Activated CD4-positive, alpha-beta memory T cell treated with anti-CD3 and anti-CD28 coated beads for 36 hours (primary cell): ENCODE measurements at places on chromosomes 6 and 20. TPM values are rescaled to one million over a fixed set of nuclear protein-coding genes. Genes with fewer than 3 reads are reported as not detected.

FERMT1 gene
- 0.05 TPM for total RNA-seq

- no peak for DNase-seq
Measured at GRCh38 chr6:14765721-14766390, 480.0 kb upstream of the JARID2 start.

- DNase-seq = no peak
Measured at GRCh38 chr20:33840160-33840559, 29.0 kb downstream of the CHMP4B start.

DNA sequence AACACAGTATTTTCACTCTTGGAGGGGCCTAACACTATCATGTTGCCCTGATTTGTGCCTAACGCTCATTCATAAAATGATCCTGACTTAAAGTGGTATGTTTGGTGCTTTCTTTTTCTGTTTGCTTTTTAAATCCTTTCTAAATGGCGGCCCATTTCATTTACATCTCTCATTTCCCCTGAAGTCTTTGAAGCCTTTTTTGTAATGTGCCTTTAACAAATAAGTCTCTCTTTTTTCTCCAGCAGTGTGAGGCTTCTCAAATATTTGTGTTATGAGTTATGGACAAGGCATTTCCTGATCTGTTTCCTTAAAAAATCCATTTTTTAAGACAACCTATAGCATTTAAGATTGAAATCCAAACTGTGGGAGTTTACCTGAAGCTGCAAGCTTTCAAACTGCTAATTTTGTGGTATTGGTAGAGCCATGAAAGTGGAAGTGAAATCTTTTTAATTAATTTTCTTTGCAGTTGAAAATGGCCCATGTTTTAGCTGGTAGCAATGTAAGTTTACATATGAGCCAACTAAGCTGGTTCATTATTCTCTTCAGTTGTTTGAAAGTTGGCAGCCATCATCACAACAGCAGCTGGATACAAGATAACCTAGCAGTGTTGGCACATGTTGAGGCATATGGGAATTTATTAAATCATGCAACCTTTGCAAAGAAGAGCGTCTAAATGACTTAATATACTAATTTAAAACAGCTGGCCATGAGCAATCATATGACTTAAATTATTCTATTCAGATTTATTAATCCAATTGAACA, 469.7 kb downstream of the CDKAL1 start:
- no peak for DNase-seq

- peak; percentile 19 for DNase-seq
Measured at GRCh38 chr20:43389839-43390626, 67.7 kb upstream of the SRSF6 start.
